ENCODE measurements at places on chromosomes 12 and 14. TPM values are rescaled to one million over a fixed set of nuclear protein-coding genes. Genes with fewer than 3 reads are reported as not detected.

The ACOT6 gene
- total RNA-seq = not detected

The KLRK1 gene
- 1.7 TPM for total RNA-seq

The KRT77 gene
- not detected for total RNA-seq

The NELL2 gene
- total RNA-seq = 20.8 TPM

The ADGRD1 gene
- total RNA-seq = 0.87 TPM

The OR6C2 gene
- total RNA-seq = not detected

The LRRK2 gene
- 14.5 TPM for total RNA-seq

The APOF gene
- total RNA-seq = not detected

GRCh38 chr14:106802413-106803364, 1276.3 kb downstream of the TMEM121 start:
- no peaks in the 10 kb centered on the region for H3K27me3 ChIP-seq
- no peaks in the 10 kb centered on the region for H3K4me1 ChIP-seq
- H3K36me3 ChIP-seq = no peaks in the 10 kb centered on the region
- H3K4me3 ChIP-seq = no peak overlapping the region
- no peak overlapping the region for H3K27ac ChIP-seq
- DNase-seq = no peak

GRCh38 chr12:29043069-29043468, 106.0 kb upstream of the FAR2 start:
- DNase-seq = no peak
- H3K36me3 ChIP-seq = no peaks in the 10 kb centered on the region
- no peaks in the 10 kb centered on the region for H3K27me3 ChIP-seq
- no peak overlapping the region for H3K27ac ChIP-seq
- no peak overlapping the region for H3K4me3 ChIP-seq

GRCh38 chr12:92778525-92778924, 75.7 kb downstream of the PLEKHG7 start:
- DNase-seq = no peak
- no peaks in the 10 kb centered on the region for H3K27me3 ChIP-seq
- no peak overlapping the region for H3K27ac ChIP-seq
- H3K4me3 ChIP-seq = no peak overlapping the region

DNA sequence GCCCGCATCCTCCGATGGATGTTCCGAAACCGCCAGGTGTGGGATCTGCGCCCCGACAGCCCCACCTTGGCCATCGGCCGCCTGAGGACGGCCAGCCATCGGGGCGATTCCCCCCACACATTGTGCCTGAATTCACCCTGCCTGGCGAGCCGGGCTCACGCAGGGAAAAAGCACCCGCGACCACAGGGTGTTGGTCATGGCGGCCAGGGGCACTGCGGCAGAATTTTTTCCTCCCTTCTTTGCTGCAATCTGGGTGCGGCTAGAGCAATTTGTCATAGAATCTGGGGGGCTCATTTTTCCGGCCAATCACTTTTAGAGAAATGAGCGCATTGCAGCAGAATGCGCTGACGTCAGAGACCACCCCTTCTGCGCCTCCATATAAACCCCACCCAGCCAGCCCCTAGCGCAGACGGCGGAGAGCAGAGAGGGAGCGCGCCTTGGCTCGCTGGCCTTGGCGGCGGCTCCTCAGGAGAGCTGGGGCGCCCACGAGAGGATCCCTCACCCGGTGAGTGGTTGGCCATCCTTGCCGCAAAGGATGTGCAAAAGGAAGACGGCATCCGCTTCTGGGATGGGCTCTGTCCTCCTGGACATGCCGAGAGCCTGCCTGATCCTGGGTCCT, at the start of gene MEG3:
TSS of gene MEG3 (plus strand) at position 406 of the 619 bp plus-strand sequence.
- no peaks in the 10 kb centered on the region for H3K4me1 ChIP-seq
- peak within 1 kb of the TSS; percentile 59 for H3K27ac ChIP-seq
- DNase-seq = peak; percentile 72
- peak within 1 kb of the TSS; percentile 59 for H3K4me3 ChIP-seq
- no peaks in the 10 kb centered on the region for H3K27me3 ChIP-seq

DNA sequence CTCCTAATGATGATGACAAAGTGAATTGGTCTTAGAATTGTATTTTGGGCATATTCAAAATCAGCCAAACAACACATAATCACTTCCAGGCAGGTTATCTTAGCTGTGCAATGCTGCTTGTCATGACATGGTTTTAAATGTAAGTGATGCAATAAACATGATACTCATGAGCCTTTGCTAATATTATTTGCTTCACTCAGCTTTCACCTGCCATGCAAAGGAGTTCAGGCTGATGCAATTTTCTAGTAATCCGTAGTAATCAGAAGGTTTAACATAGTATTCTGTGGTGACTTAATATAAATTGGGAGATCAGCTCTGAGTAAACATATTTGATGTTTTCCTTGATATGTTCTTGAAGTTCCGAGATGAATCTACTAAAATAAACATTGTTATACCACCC, 29.1 kb downstream of the TMEM260 start:
- no peaks in the 10 kb centered on the region for H3K27me3 ChIP-seq
- no peaks in the 10 kb centered on the region for H3K36me3 ChIP-seq
- H3K27ac ChIP-seq = no peak overlapping the region
- H3K4me3 ChIP-seq = no peak overlapping the region
- no peaks in the 10 kb centered on the region for H3K4me1 ChIP-seq

- DNase-seq = peak; percentile 69
- H3K27me3 ChIP-seq = peaks cover 3% of the 10 kb centered on the region
- H3K27ac ChIP-seq = no peak overlapping the region
- H3K4me3 ChIP-seq = no peak overlapping the region
- H3K4me1 ChIP-seq = no peaks in the 10 kb centered on the region
- no peaks in the 10 kb centered on the region for H3K36me3 ChIP-seq
Measured at GRCh38 chr14:66330916-66331315, 155.3 kb upstream of the CCDC196 start.

DNA sequence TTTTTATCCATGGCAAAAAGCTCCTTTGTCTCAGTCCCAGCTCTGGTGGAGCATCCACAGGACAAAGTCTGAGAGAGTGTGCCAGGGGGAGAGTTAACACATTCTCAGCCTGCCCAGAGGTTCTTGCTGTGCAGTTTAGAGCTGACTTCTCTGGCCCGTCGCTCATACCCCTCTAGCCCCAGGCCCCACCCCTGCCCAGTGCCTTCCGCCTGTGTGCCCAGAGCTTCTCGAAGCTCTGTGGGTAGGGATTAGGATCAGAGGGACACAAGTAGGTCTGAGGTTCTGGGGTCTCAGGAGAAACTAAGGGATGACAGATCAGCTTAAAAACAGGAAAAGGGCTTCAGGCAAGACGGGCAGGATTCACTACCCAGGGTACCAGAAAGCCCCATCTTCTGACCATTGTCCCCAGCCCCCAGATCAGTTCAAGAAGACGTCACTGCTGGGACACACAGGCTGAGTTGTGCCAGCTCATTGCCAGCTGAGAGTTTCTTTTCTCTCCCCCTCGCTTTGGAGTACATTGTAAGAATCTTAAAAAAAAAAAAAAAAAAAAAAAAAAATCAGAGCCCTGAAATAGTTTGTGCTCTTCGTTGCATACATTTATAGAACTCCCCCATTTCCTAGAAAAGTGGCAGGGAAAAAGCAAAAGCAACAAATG, 127.0 kb downstream of the GCH1 start:
- no peak for DNase-seq
- no peaks in the 10 kb centered on the region for H3K27me3 ChIP-seq
- no peak overlapping the region for H3K27ac ChIP-seq
- no peaks in the 10 kb centered on the region for H3K36me3 ChIP-seq
- H3K4me1 ChIP-seq = no peaks in the 10 kb centered on the region

DNA sequence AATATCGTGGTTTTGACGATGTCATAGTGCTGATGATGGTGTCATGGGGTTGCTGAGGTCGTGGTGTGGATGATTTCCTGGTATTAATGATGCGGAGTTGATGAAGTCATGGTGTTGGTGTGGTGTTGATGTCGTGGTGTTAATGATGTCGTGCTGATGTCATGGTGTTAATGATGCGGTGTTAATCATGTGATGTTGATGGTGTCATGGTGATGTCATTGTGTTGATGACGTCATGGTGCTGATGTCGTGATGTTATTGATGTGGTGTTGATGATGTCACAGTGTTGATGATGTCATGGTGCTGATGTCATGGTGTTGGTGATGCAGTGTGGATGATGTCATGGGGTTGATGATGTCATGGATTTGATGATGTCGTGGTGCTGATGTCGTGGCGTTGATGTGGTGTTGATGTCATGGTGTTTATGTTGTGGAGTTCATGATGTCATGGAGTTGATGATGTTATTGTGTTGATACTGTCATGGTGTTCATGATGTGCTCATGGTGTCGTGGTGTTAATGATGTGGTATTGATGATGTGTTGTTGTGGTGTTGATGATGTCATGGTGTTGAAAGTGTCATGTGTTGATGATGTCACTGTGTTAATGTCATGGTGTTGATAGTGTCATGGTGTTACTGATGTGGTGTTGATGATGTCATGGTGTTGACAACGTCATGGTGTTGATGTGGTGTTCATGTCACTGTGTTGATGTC, 48.5 kb upstream of the RIMBP2 start:
- H3K27me3 ChIP-seq = peaks cover 9% of the 10 kb centered on the region
- no peak overlapping the region for H3K27ac ChIP-seq

DNA sequence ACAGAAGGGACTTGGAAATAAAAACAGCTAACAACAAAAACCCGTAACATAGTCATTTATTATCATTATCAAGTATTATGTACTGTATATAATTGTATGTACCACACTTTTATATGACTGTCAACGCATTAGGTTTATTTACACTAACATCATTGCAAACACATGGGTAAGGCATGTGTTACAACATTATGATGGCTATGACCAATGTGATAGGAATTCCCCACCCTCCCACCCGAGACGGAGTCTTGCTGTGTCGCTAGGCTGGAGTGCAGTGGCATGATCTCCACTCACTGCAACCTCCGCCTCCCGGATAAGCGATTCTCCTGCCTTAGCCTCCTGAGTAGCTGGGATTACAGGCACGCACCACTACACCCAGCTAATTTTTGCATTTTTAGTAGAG, 82.6 kb downstream of the ERC1 start:
- no peaks in the 10 kb centered on the region for H3K27me3 ChIP-seq
- H3K4me3 ChIP-seq = no peak overlapping the region
- H3K36me3 ChIP-seq = no peaks in the 10 kb centered on the region

Data from adrenal gland (tissue), 19 donors.